ENCODE measurements at places on chromosomes 16 and 17.
A peak's percentile ranks its signal among the peaks of the same experiment; 100 is the strongest.

DNA sequence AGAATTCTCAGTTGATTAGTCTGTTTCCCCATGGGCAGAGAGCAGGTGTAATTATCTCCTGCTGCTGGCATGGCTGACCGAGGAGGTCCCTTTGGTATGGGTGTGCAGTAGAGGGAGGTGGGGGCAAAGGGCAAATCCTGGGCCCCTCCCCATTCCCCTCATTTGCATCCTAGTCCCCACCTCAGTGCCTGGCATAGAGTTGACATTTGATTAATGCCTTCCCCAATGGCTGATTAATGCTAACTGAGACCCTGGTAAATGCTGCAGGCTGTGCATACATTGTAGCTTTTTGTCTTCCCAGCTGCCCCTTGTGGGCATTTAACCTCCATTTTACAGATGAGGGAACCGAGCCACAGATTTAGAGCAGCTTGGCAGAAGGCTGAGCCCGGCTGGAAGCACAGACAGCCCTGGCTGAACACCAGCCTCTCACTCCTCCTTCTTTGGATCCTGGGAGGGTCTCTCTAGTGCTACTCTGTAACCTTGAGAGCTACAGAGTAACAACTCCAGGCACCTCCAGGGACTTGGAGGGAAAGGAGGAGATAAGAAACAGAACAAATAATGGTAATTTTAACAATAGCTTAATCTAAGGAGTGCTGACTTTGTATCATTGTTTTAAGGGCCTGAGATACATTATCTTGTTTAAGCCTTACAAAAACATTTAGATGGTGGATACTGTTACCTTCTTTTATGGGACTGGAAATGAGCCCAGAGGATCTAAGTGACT, 5.1 kb downstream of the PLCG2 start:
- peak; percentile 6 for DNase-seq

DNA sequence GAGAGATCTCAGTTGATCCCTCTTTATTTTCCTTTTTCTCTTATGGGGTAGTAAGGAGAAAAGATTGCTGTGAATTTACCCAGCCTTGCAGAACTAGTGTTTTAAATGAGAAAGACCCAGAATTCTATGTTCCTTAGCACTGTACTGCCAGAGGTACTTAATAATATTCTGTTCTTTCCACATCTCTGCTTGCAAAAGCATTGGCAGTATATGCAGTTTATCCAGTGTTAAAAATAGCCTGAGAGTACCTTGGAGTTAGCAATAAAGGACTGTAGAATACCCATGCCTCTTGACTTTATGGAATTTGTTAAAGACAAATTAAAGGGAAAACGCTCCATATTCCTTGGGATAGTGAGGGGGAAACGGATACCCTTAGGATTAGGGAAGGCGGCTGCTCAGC, 11.9 kb downstream of the SLC7A6 start:
- DNase-seq: no peak

GRCh38 chr16:84514295-84514873, 9.9 kb upstream of the MEAK7 start:
- DNase-seq: no peak

DNA sequence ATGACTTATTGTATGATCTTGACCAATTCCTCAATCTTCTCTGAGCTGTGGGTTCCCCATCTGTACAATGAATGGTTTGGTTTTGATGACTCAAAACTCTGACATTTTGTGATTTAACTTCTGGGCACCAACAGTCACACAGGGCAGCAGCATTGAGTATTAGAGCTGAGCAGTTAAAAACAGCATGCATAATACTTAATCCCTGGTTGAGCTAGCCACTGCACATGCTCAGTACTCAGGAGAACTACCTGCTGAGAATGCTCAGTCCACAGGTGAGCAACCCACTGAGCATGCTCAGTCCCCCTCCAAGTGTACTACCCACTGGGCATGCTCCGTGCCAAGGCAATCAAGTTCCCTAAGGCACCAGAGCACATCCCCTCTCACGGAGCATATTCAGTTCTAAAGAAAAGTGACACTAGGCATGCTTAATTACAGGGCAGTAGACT, 68.7 kb downstream of the AIPL1 start:
- no peak for DNase-seq

- DNase-seq: no peak
Measured at GRCh38 chr17:44280392-44280937, 12.5 kb upstream of the SLC4A1 start.

DNA sequence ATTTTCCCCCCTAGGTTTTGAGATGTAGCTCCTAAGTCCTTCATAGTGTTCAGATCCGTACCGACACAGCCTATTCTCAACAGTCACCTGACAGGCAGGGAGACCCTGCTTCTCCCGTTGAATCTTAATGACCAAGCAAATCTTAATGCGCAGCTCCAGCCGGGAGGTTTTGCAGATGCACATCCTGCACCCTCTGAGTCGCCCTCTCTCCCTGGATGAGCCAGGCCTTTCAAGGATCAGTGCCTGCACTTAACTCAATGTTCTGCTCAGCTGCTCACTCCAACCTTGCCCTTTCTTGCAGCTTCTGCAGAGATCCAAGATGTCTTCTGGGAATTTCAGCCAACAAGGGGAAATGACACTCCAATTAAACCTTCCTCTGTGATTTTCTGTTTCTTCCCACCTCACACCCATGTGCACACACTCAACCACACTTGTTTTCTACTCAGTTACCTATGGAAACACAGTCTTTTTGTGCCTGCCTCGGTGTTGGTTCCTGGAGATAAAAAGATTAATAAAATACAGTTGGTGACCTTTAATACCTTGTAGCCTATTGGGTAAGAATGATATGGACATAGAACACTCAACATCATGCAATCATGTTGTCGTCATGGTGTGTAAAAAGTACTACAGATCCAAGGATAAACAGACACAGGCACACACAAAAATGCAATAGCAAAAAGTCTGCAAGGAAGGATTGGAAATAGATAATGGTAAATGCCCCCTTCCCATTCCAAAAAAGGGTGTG, 76.9 kb upstream of the DYNLRB2 start:
- DNase-seq: no peak

GRCh38 chr17:46851029-46851741, at the start of gene WNT9B:
Gene WNT9B, plus strand, starts transcription at chr17:46851583. Its CDS starts 56 bp downstream, at chr17:46851639.
- DNase-seq: peak; percentile 76

DNA sequence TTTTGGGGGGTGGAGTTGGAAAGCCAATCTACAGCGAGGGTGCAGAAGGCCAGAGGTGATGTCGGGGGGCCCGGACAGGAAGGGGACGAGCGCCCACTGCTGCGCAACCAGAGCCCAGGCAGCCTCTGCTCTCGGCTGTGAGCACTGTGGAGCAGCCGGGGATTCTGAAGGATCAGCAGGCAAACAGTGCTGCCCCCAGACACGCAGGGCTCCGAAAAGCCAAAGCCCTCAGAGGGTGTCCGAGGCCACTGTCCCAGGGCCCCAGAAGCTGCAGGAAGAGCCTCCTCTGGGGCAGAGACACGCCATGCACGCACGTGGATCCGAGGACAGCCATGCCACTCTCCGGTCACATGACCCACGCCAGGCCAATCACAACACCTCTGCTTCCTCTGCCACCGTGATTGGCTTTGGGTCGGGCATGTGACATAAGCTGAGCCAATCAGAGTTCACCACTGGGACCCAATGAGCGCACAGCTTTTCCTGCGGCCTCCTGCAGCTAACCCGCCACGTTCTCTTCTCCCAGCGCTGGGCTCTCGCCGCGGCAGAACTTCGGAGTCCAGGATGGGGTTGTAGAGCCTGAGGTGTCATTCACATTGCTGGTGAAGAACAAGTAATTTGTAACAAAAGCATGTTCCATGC, 40.7 kb downstream of the ACTG1 start:
- DNase-seq: no peak

DNA sequence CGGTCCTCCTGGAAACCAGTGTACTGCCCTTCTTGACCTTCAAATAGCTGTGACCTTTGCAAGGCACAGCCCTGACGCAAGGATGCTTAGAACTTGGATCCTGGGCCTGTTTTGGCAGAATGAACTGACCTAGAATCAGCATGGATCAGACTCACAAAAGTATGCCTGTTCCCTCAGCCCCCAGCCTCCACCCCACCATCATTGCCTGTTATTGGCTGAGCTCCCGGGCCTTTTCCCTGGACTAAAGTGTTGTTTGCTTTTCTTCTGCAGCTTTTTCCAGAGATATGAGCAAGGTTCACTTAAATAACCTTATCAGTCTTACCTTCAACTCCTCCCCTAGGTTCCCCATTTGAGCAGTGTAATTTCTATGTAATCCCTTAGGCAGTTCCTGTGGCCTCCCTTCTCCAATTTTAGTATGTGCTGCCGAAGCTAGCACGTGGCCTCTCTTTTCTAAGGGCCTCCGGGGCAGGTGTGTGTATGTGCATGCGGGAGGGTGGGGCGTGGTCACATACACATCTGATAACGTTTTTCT, 347.4 kb downstream of the MAF start:
- DNase-seq: no peak

- DNase-seq: no peak
Measured at GRCh38 chr16:87538594-87538993, 45.8 kb upstream of the ZCCHC14 start.

- DNase-seq: peak; percentile 48
Measured at GRCh38 chr16:68756239-68756915, 19.3 kb downstream of the CDH1 start.

DNA sequence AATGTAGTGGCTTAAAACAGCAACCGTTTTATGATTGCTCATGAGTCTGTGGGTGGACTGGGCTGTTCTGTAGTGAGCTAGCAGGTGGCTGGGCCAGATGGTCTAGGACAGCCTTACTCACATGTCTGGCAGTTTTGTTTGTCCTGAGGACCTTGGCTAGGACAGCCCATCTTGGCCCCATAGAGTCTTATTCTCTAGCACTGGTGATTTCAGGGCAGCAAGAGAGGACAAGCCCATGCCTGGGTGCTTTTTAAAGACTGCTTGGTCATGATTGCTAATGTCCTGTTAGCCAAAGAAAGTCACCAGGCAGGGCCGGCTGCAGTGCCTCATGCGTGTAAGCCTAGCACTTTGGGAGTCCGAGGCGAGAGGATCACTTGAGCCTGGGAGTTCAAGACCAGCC, 139.8 kb downstream of the KATNIP start:
- no peak for DNase-seq

GRCh38 chr17:74296548-74296936, 22.5 kb downstream of the DNAI2 start:
- DNase-seq: peak; percentile 26

GRCh38 chr17:77852731-77853130, 105.8 kb upstream of the TNRC6C start:
- DNase-seq: no peak

- DNase-seq: no peak
Measured at GRCh38 chr16:57564571-57565270, 22.3 kb downstream of the ADGRG5 start.

- peak; percentile 76 for DNase-seq
Measured at GRCh38 chr17:39573447-39574298, 34.0 kb downstream of the NEUROD2 start.

GRCh38 chr17:33562792-33563191, 269.7 kb upstream of the ASIC2 start:
- no peak for DNase-seq

DNA sequence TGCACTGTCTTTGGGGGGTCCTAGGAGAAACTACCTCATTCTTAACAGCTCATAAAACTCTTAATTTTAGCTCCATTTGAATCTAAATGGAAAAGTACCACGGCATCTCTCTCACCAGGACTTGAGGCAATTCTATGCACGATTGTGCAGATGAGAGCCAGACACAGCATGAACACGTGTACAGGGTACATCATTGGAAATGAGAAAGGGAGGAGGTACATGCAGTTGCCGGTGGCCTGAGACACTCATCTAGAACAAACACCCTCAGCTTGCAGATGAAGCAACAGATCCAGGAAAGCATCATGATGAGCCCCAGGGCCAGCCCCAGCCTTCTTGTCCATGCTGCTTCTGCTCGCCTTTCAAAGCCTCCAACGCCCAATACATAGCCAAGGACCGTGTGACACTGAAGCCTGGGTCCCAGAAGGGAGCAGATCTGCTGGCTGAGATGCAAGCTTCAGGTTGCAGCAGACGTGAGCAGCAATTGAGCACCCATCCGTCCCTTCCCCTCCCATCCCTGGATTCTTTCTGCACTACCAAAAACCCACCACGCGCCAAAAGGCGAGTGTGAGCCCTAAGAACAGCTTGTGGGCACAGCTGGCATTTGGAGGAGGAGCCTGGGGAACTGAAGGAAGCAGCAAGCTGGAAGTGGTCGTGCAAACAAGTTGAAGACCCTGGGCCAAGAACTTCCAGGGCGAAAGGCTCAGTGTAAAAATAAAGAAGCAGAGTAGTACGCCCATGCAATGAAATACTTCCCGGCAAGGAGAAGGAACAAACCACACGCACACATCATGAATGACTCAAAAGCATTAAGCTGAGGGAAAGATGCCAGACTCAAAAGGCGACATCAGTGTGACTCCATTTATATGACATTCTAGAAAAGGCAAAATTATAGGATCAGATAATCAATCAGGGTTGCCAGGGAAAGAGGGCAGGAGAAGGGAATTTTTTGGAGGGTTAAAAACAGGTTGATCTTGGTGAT, 7.3 kb upstream of the RCVRN start:
- DNase-seq: no peak

- no peak for DNase-seq
Measured at GRCh38 chr16:70664325-70665112, 18.2 kb downstream of the IL34 start.

GRCh38 chr16:67163164-67163998, 1.2 kb upstream of the HSF4 start:
- peak; percentile 41 for DNase-seq

DNA sequence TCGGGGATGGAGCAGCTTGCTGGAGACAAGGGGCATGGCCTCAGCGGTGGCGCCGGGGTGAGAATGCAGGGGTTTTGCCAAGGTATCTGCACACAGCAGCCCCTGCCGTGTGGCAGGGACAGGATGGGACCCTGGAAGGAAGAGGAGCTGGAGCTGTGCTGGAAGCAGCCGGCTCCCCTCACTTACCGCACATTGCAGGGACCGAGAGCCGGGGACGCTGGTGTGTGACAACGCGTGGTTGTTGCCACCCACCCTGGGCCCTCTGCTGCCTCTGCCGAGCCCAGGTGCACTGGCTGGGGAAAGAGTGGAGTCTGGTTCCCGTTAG, 3.0 kb downstream of the NUBP2 start:
- no peak for DNase-seq

DNA sequence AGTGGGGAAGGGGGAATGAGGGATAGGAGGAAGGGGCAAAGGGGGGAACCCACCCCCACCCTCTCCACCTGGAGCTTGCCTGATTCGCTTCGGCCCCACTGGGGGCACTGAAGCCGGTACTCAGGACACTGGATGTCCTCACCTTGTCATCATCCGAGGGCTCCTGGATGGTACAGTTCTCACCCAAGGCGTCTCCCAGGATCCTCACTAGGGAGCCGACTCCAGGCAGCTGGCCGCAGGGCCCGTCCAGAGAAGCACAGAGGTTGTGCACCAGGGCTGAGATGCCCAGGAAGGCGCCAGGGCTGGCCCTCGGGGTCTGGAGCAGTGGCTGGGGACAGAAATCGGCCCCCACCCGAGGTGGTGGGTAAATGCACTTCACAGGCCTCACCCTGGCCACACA, 92.3 kb downstream of the LITAF start:
- DNase-seq: no peak
